Cerebellar nuclear complex (tissue), 1 donor: ENCODE measurements at places on chromosomes 12 and 14.

GRCh38 chr12:40226705-40227104 lies 1.9 kb downstream of the LRRK2 start:
- DNase-seq, result no peak

GRCh38 chr12:89183985-89184435 lies 168.3 kb downstream of the DUSP6 start:
- no peak for DNase-seq

- DNase-seq, result no peak
Observed at GRCh38 chr14:63745272-63745671, 17.4 kb upstream of the SGPP1 start.

DNA sequence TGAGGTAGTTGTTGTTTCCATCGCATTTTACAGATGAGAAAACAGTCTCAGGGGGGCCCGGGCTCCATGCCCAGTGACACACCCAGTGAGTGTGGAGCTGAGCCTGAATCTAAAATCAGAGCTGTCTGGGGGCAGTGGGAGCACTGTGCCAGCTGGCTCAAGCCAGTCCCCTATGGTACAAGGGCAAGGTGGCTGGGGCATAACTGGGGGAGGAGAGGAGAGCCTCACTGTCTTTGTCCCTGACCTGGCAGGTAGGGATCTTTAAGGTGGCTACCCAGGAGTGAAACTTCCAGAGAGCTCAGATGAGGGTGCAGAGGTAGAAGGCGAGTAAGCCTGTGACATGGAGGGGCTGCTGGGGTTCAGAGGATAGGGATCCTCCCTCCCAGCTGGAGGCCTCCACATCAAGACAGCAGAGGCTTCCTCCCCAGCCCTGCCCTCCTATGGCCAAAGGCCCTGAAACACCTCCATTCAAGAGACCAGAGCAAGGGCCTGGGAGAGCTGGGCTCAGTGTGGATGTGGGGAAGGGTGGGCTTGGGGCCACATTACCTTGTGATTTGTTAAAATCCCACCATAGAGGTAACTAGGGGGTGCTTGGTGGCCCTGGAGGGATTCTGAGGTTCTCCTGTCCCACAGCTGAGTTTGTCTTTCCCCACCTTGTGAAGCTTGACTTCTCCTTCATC lies 33.1 kb downstream of the ASCL4 start:
- DNase-seq, result no peak

DNA sequence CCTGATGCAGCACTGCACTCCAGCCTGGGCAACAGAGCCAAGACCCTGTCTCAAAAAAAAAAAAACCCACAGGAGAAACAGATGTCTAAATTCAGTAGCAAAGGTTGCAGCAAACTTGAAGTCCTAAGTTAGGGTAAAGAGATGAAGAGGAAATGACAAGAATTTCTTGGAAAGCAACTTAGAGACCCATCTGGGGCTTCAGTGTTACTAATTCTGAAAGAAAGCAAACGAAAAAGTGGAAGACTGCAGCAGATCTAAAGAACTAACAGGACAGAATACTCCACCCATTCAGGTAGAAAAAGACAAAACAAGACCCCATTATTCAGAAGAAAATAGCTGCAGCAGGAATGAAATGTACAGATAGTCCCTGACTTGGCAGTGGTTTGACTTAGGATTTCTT lies 31.9 kb downstream of the RESF1 start:
- DNase-seq, result no peak

GRCh38 chr12:100799770-100800169 lies 5.2 kb downstream of the ANO4 start:
- DNase-seq, result no peak

DNA sequence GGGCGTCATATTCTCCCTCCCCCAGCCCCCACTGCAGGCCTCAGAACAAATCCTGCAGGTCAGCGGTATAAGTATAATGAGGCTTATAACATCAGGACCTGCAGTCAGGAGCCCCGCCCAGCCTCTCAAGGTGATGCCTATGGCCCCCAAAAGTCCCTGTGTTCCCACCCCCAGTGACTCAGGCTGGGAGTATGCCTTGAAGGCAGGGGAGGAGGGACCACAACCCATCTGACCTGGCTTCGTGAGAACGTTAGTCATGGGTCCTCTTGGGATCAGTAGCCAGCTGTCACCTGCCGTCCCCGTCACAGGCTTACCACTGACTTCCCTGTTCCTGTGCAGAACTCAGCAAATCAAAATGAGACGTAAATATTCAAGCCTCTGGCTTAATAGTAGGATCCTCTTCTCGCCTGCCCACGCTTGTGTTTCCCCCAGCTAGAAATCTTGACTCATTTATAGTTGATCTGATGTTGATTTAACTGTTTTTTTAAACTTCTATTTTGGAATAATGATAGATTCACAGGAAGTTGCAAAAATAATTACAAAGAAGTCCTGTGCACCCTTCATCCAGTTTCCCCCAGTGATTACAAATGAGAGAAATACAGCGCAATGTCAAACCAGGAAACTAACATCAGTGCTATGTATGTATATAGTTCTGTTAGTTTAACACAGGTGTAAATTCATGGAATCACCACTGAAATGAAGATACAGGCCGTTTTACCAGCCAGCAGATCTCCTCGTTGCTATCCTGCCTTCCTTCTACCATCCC lies 107.5 kb downstream of the ADGRD1 start:
- DNase-seq, result no peak

DNA sequence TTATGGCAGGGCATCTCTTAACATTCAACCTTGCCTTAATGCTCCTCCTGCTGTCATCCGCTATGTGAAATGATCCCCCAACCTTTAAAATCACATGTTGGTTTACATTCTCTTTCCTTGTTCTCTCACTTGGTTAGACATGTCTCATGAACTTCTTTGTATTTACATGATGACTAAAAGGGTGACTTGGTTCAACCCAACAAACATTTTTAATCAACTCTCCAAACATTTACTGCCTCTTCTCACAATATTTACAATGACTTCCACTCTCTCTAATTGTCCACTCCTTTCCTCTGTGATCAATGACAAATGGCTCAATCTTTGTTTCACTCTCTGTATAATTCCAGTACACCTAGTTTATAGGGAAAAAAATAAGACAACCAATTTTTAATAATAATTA lies 506.1 kb downstream of the NELL2 start:
- no peak for DNase-seq

- no peak for DNase-seq
Observed at GRCh38 chr14:100621806-100622205, 34.6 kb upstream of the BEGAIN start.

- DNase-seq, result no peak
Observed at GRCh38 chr12:117187421-117187820, 2.8 kb downstream of the FBXO21 start.

- no peak for DNase-seq
Observed at GRCh38 chr12:123973552-123974341, 732 bp downstream of the ZNF664 start.

- DNase-seq, result no peak
Observed at GRCh38 chr12:121376754-121377697, 22.9 kb upstream of the RNF34 start.

DNA sequence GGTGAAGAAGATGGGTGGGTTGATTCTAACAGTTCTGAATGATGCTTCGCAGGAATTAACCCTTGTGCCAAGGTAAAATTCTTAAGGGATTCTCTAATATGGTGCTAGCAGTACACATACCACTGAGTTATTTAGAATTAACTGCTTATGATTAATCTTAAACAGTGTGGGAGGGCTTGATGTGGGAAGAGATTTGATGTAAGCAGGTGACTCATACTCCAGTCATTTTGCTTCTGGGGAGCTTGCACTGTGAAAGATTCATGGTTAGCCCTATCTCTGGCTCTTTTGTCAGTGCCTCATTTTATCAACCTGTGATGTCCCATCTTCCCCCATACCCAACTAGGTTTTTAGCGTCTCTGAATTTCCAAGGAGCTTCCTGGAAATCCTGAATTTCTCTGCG lies 83.8 kb downstream of the NRXN3 start:
- no peak for DNase-seq

DNA sequence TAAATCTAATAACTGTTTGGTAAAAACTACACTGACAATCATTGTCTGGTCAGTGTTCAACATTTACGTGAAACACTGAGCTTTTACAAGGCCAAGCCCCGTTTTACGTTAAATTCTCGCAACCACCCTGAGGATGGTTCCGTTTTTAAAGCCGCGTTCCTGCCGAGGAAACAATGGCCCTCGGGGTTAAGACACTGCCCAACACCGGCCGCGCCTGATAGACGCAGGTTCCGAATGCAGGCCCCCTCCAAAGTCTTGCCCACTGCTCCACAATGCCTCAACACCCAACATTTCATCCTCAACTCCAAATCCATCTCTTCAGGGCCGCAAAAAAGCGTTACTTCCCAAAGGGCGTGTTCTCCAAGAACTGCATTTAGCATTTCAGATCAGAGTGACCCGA lies 953 bp upstream of the SNRPF start:
- no peak for DNase-seq

GRCh38 chr12:52169886-52170285 lies 21.9 kb downstream of the KRT80 start:
- DNase-seq, result no peak

- DNase-seq, result no peak
Observed at GRCh38 chr12:106086696-106087095, 52.1 kb downstream of the NUAK1 start.

DNA sequence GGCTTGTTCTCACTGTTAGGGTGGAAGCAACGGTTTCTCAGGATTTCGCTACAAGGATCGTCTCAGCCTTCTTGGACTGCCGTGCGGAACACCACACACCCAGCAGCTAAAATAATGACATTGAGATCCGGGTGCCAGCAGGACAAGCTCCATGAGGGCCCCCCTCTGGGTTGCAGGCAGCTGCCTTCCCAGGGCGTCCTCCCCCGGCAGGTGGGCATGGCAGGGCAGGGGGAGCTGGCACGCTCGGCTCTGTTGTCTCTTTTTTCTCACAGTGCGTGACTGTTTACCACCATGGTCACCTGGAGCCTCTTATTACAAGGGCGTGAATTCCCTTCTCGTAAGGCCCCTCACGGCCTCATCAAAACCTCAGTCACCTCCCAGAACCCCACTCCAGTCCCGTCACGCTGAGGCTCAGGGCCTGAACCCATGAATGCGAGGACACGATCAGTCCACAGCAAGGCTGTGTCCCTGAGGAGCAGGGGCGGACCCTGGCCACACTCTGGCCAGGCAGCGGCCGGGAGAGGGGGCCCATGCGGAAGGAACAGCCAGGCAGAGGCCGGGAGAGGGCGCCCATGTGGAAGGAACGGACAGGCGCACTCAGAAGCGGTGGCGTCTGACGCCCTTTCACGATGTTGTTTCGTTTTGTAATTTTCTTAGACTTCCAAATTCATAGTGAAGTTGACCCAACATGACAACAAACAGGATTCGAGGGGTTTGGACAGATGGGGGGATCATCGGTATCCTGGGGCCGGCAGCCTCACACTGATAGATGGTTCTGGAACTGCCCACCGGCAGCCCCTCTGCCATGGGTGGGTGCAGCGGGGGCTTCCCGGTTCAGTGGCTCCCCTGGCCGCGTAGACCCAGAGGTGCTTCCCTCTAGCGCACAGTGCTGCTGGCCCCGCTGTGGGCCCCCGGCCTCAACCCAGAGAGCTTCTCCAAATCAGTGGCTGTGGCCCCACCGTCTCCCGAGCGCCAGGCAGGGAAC lies 10.0 kb downstream of the LRCOL1 start:
- DNase-seq, result no peak

DNA sequence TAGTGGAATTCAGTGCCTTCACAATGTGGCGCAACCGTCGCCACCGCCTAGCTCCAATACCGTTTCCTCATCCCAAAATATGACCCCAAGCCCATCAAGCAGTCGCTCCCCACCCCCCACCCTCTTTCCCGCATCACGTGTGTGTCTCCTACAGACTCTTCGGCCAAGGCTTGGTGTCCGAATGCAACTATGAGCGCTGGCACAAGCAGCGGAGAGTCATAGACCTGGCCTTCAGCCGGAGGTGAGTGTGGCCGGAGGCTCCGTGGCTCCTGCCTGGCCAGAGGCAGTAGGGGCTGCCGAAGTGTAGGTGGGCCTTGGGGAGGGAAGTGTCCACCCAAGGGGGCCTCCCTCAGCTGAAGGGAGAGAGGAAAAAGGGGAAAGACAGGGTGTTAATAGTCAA lies 15.8 kb downstream of the CYP46A1 start:
- no peak for DNase-seq

DNA sequence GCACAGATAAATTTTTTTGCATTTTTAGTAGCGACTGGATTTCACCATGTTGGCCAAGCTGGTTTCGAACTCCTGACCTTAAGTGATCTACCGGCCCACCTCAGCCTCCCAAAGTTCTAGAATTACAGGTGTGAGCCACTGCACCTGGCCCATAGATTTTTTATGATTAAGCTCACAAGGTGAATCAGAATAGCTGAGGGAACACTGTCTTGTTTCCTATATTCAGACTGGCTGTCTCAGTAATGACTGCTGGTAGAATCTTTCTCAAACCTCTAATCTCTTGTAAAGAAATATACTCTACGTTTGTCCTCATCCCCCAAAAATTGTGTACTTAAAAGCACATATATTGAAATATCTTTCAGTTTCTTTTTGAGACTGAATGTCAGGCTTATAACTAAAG lies 362.1 kb downstream of the EGLN3 start:
- no peak for DNase-seq

DNA sequence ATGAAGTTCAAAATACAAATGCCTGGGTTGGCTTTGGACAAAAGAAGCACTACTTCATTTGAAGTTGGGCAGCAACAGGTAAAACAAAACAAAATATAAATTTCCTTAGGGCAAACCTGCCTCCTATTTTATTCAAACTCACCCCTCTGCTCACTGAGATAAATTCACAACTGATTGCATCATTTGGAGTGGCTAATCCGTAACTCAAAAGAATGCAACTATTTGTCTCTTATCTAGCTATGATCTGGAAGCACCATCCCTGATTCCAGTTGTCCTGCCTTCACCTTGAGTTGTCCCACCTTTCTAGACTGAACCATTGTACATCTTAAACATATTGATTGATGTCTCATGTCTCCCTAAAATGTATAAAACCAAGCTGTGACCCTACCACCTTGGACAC lies 145.0 kb downstream of the CCER1 start:
- no peak for DNase-seq

DNA sequence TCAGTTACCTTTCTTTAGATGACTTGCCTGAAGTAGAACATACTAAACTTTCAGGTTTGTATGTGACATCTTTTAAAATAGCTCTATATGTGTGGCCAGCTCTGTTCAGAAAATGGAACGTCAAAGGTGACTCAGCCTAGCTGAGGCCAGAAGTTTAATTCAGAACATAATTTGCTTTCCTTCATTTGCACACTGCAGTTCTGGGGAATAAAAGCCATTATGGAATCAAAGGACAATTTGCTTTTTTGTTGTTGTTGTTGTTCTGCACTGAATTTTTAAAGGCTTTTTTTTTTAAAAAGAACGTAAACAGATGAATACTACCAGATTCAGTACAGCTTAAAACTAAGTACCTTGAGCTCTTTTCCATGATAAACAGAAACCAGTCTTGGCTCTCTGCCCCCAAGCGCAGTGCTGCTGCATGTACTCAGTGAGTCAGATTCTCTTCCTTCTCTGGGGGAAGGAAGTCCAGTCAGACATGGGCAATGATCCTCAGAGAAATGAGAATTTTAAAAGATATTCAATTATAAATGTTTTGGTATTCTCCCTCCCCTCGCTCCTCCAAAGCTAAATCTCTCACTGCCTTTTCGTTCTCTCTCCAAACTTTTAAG lies 644.2 kb downstream of the NOVA1 start:
- no peak for DNase-seq

- no peak for DNase-seq
Observed at GRCh38 chr12:129827866-129828384, 75.9 kb downstream of the TMEM132D start.

- DNase-seq, result no peak
Observed at GRCh38 chr14:79265366-79265946, 945.8 kb downstream of the DIO2 start.

- no peak for DNase-seq
Observed at GRCh38 chr12:24760606-24761378, 188.1 kb downstream of the BCAT1 start.
